Cardiac muscle cell (in vitro differentiated cells and primary cell): ENCODE measurements at places on chromosomes 5 and 9.

- DNase-seq, result no peak
Observed at GRCh38 chr9:5230554-5230953, 665 bp upstream of the INSL4 start.

GRCh38 chr9:97905228-97905627 lies 17.1 kb downstream of the TRMO start:
- DNase-seq, result no peak

DNA sequence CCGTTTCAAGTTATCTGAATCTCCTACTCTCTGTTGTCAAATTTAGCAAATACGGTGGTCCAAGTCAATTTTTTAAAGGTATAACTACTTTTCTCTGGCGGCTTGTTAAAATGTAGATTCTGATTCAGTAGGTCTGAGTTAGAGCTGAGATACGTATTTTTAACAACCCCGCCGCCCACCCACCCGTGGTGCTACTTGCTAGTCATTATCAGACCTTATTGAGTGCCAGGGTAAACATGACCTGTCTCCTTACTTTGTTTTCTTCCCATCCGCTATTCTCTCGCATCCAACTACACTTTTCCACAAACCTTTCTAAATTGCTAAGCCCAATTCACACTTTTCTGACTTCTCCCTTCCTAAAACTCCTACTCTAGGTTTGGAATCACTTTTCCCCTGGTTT lies 694 bp upstream of the PLAA start:
- DNase-seq, result no peak

DNA sequence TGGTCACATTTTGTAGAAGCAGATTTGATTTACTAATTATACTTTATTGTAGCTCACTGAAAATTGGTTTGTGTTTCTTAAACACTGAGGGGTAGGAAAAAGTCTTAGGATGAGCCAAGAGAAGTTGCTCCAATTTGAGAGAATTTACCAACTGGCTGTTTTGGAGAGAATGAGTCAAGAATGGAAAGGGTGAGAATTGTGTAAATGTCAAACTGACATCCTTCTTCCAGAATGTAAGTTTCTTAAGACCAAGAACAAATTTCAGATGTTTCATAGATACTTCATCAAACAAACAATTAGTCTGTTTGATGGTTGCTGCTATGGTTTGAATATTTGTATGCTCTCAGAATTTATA lies 106.2 kb upstream of the TXNDC8 start:
- DNase-seq, result no peak

GRCh38 chr9:131485728-131486422 lies 16.8 kb upstream of the POMT1 start:
- no peak for DNase-seq

DNA sequence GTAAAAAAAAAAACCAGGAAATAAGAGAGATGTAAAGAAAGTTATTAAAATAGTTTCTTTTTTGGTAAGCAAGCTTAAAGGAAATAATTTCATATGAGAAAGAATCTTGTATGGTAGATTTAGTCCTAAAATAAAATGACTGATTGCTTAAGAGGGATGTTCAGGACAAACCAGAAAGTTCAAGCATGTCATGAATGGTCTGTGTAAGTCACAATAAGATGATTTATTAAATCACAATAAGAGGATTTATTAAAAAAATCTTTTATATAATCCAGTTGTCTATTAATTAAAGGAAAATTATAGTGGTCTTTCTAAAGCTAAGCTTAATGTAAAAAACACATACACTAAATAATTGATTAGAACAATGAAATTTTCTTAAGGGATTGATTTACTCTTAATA lies 91.8 kb upstream of the OR13F1 start:
- DNase-seq, result no peak

DNA sequence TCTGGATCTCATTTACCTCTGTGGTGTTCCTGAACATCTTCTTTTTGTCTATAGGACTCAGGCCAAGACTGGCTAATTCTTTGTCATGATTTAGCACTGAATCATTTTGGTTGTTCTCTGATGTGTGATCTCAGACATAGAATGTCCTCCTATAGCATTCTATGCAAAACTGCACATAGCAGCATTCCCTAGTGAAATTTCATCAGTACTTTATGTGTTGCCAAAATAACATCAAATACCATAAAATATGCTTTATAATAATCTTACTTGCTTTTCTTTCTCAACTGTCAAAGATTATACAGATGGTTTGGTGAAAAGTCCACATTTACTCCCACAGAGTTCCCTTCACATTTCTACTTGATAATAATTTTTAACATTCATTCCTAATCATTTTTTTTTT lies 115.7 kb upstream of the MPDZ start:
- peak; percentile 45 for DNase-seq

- peak; percentile 42 for DNase-seq
Observed at GRCh38 chr9:4137681-4138099, 162.2 kb downstream of the GLIS3 start.

DNA sequence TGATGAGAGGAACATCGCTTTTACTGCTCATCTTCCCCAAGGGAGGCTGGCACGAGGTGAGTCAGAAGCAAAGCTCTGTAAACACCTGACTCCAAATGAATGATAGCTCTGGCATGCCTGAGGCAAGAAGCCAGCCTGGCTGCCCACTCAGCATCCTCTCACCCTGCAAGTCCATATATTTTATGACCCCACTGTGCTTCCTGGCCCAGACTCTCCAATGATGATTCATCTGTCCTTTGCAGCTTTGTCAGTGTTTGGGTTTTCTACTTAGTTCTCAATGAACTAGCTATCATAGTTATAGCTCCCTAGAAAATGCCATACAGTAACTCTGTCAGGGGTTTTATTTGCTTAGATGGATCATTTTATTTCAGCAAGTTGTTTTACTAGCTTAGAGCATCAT lies 52.1 kb upstream of the FSTL4 start:
- no peak for DNase-seq

DNA sequence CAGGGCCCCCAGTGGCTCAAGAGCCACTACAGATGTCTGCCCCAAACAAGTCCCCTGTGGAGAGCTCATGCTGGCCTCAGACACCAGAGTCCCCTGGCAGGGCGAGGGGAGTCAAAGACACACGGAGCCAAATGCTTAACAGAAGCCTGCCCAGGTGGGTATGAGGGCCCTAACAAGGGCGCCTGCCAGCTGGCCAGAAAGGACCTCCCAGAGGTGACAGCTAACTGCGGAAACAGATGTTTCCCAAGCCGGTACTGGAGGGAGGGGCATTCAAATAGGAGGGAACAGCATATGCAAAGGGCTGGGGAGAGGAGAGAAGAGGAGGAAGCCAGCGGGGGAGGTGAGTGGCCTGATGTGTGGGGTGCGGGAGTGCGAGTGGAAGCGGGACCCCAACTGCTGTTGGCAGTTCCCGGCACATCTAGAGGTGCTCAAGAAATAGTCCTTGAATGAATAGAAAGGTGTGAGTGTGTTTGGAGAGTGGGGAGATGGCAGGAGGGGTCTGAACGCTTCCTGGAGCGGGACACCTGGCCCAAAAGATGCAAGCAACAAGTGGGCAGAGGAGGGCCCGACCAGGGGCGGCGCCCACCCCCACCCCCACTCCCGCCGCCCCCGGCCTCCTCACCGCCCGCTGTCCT lies 824 bp downstream of the MXD3 start:
- peak; percentile 38 for DNase-seq

DNA sequence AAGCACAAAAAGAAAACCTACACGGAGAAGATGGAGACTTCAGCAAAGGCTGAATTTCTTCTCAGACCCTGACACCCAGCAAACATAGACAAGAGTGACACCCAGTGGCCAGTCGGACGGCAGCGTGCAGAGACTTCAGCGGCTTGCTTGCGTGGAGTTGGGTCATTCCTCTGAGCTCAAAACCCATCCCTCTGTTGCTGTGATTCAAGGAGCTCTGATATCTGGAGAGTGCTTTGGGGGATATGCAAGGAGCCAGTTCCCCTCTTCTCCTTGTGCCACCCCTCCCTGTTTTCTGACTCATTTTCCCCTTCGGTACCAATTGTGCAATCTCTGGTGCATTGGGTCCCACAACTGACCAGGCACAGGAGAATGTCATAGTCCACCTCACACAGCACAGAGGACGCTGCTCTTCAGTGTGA lies 27.5 kb downstream of the SH3TC2 start:
- peak; percentile 83 for DNase-seq

DNA sequence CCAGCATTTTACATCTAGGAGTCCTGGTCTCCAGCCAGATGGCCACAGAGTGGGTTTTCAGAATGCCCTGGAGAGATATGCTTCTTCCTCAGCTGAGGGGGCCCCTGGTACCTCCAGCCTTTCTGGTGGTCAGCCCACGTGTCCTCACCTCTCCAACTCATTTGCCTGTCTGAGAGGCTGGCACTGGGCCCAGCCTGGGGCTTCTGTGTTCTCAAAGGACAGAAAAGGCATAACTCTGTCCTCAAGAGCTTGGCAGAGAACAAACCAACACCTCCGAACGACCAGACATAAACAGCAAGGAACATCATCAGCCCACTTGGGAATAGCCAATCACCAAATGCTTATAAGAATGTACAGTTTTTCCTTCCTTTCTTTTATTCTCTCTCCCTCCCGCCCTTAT lies 17.1 kb downstream of the ENG start:
- peak; percentile 37 for DNase-seq

GRCh38 chr5:157708866-157709265 lies 22.4 kb upstream of the THG1L start:
- DNase-seq, result peak; percentile 35

- no peak for DNase-seq
Observed at GRCh38 chr9:135069558-135070197, 17.8 kb upstream of the OLFM1 start.

- DNase-seq, result no peak
Observed at GRCh38 chr5:589173-589572, 23.0 kb upstream of the CEP72 start.

DNA sequence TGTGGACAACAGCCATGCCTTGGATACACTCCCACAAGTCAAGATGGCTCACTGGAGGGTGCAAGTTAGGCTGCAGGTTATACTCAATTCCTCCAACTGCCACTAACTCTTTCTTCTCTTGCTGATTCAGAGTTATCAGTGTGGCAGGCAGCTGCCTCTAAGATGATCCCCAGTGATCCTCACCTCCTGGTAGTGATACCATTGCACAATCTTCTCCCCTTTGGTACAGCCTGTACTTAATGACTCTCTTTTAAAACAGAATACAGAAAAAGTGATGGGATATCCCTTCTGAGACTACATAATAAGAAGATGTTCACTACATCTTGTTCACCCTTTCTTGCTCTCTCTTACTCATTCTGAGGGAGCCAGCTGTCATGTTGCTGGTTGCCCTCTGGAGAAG lies 323.1 kb downstream of the RAB3C start:
- no peak for DNase-seq

DNA sequence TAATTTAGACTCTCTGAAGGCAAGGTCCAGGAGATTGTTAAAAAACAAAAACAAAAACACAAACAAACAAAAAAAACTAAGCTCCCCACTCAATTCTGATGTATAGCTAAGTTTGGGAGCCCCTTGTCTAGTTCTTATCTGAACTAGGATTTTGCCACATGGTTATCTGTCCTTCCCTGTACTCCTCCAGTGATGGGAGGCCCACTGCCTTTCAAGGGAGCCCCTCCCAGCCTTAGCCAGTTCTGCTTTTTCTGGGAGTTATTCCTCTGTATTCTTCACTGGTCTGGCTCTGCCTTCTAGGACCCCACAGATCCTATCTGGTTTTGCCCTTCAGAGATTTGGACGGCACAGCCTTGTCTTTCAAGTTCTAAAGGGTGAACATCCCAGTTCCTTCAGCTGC lies 2.1 kb upstream of the ALDH1B1 start:
- no peak for DNase-seq

DNA sequence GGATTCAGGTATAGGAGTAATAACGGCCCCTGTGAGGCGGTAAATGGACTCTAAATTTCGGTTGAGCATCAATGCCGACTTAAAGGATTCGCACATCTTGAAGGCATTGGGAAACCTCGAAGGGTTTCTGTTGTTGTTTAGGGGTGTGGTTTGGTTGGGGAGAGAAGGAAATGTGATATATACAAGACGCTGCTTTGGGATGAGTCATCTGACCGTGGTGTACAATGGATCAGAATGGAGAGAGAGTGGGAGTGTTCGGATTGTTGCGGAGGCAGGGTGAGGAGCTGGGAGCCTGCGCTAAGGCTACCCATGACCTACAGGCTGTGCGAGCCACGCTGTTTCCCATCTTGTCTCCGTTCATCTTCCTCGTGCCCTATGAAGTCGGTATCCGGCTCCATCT lies 60.4 kb upstream of the ERCC6L2 start:
- peak; percentile 88 for DNase-seq

GRCh38 chr5:143828710-143829109 lies 16.7 kb downstream of the HMHB1 start:
- DNase-seq, result no peak

- peak; percentile 90 for DNase-seq
Observed at GRCh38 chr9:125538092-125538473, 168.9 kb downstream of the MAPKAP1 start.

GRCh38 chr5:17720071-17720470 lies 85.8 kb downstream of the TAF11L14 start:
- DNase-seq, result no peak

GRCh38 chr5:41364346-41364745 lies 146.1 kb downstream of the PLCXD3 start:
- no peak for DNase-seq
